ENCODE measurements at places on chromosomes 12 and 14.

GRCh38 chr12:22672951-22673350, 48.0 kb downstream of the ETNK1 start:
- no peak for DNase-seq

- DNase-seq, result no peak
Observed at GRCh38 chr12:15556411-15557102, 232.6 kb downstream of the EPS8 start.

- DNase-seq, result no peak
Observed at GRCh38 chr14:67999705-68000384, 180.3 kb downstream of the RAD51B start.

GRCh38 chr12:68646484-68646883, 35.8 kb downstream of the RAP1B start:
- DNase-seq, result no peak

DNA sequence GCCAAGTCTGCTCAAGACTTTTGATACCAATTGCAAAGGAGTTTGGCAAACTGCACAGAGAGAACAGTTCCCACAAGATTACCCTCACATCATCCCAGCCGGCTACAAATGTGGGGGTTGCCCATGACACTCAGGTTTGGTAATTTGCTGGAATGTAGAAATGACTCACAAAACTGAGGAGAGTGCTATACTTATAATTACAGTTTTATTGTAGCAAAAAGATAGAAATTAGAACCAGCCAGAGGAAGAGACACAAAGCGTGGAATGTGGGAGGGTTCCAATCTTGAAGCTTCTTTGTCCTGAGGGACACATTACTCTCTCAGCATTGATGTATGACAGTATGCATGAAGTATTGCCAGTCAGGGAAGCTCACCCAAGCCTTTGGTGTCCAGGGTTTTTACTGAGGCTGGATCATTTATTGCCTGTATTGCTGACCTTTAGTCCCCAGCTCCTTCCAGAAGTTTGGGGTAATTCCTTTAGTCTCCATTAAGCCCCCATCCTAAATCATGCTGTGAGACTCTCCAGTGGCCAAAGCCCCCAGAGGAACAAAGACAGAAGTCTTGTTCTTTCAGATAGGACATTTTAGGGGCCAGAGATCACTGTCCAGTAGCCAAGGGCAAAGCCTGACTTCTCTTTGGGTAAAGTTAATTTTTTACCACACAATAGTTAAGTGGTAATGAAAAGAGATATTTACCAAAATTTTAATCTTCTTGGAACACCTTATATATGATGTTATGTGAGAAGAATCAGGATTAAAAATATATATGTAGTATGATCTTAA, 9.9 kb downstream of the TBK1 start:
- DNase-seq, result no peak

- no peak for DNase-seq
Observed at GRCh38 chr12:121717041-121717699, 4.6 kb downstream of the TMEM120B start.

DNA sequence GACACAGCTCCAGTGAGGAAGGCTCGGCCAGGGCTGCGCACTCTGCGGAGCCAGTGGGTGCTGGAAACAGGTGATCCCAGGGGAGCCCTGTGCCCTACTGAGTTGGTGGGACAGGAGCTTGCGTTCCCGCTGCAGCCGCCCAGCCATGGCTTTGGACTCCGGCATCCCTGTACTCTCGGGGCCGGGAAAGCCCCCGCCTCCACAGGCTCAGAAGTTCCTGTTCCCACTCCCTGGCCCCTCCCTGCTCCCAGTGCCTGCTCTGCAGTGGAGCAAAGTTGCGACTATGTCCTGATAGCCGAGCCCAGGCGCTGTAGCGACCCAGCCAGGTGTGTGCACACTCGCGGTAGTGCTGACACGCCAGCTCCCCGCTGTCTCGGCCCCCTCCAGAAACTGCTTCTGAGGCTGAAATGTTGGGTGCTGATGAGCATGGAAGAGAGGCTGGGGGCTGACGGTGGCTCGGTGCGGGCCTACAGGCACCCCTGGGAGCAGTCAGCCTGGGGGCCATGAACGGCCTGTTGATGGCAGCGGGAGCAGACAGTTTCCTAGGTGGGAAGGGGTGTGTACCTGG, 344.6 kb upstream of the MGAT4C start:
- DNase-seq, result no peak

DNA sequence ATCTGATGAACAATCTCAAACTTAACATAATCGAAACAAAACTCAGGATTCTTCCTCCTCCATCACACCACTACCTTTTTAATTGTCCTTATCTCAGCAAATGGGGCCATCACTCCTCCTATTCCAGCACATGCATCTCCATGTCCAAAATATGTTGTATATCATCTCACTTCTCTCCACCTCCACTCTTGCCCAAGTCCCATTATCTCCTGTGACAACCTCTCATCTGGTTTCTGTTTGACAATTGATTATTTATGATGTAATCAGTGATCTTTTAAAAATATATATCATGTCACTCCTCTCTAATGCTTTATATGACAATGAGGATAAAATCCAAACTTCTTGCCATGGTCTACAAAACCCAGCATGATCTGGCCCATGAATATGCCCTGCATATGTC, 200.8 kb upstream of the HMGA2 start:
- DNase-seq, result no peak

GRCh38 chr12:81835783-81836182, 76.6 kb upstream of the PPFIA2 start:
- DNase-seq, result no peak

DNA sequence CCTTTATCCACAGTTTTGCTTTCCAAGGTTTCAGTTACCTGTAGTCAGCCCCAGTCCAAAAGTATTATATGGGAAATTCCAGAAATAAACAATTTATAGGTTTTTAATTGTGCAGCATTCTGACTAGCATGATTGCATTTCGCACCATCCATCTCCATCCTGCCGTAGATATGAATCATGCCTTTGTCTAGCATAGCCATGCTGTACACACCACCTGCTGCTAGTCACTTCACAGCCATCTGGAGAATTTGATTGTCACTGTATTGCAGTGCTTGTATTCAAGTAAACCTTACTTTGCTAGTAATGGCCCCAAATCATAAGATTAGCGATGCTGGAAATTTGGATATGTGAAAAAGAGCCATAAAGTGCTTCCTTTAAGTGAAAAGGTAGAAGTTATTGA, 36.0 kb downstream of the MUCL1 start:
- no peak for DNase-seq

- DNase-seq, result no peak
Observed at GRCh38 chr14:84208451-84208850, 1321.5 kb upstream of the FLRT2 start.

- no peak for DNase-seq
Observed at GRCh38 chr12:52578469-52578868, 4.8 kb upstream of the KRT74 start.

DNA sequence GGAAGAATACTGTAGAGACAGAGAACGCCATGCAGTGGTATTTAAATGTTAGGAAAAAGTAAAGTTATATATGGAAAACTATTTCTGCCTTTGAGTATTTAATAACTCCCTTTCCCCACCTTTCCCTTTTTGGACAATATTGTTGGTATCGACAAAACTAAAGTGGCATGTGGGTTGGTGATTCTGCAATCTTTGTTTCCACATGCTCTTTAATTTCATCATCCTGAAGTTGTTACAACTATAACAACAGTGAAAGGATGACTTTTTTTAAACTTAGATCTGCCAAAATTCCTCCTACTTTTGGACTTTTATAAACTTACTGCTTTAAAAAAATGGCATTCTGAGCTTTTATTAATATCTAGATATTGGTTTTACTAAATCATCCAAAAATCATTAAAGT, 25.3 kb downstream of the TTC8 start:
- DNase-seq, result no peak
